Stimulated activated CD4-positive, alpha-beta T cell treated with anti-CD3 and anti-CD28 coated beads, TNF-alpha, amount 100 ng/mL, for 4 hours (primary cell): ENCODE measurements at places on chromosomes 1 and 21.

DNA sequence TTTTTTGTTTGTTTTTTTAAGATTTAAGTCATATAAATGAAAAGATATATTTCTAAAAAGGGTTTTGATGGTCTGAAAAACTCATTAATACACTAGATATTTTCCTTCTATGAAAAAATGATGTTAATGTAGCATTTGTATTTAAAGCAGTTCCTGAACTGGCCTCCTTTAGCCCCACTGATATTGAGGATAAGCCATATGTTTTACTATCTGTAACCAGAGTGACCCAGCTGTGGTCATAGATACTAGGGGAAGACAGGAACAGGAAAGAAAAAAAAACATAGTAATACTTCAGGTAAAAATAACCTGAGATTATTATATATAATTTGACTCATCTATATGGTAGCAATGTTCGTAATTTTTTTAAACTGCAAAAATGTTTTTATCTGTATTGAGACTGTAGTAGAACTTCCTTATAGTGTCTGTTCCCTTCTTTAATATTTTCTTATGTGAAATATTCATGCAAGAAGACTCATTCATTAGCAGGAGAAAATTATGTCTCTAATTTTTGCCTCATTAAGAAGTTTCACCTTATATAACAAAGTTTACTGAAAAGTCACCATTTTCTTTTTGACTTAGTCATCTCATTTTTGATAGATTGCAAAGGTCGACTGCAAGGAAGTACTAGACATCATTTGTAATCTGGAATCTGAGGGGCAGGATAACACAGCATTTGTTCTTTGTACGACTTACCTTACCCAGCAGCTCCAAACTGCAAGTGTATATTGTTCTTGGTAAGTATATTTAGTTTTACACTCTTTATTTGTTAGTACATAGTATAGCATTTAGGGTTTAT is 25.6 kb upstream of the TMCO2 start:
- no peak for DNase-seq

DNA sequence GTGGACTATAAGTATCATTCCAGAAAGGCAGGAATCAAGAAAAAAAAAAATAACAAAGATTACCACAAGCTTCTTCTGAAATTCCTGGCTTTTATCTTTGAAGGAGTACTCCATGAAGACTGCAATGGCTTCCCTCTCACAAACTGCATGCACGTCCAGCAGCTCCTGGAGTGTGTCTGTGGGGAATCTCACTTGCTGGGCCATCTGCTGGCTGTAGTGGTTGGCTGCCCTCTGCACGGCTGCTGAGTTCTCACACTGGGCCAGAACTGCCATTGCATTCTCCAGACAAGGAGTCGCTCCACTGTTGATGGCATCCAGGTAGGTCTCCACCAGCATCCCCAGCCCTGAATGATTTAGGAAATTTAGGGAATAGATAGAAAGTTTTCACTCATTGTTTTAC is 23.3 kb upstream of the GBP2 start:
- DNase-seq = no peak

GRCh38 chr1:228174482-228175315 is 9.1 kb downstream of the IBA57 start:
- DNase-seq = no peak

DNA sequence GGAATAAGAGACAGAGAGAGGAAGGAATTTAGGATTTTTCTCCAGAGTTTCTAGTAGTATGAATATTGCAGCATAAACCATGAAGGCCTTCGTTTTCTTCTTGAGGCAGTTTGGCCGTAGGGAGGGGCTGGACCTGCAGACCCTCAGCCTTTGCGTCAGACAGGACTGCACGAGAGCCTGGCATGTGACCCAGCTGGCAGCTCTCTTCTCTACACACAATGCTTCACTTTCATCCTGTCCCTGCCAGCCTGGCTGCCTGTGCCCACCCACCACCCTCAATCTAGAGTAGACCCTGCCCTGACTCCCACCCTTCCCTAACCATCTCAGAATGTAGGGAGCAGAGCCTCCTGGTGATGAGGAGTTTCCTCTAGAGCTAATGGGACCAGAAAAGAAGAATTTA is 1.6 kb downstream of the CA14 start:
- DNase-seq = no peak

DNA sequence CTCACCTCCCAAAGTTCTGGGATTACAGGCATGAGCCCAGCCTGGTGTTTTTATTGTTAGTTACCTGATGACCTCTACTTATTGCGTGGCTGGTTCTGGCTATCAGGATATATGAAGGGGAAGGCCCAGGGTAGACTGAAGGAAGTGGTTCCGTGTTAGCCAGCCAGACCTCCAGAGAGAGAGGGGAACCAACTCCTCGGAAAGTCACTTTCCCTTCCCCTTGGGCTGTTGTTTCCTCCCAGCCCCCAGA is 2.5 kb upstream of the RCSD1 start:
- no peak for DNase-seq

GRCh38 chr1:75276385-75276784 is 142.2 kb downstream of the LHX8 start:
- no peak for DNase-seq

DNA sequence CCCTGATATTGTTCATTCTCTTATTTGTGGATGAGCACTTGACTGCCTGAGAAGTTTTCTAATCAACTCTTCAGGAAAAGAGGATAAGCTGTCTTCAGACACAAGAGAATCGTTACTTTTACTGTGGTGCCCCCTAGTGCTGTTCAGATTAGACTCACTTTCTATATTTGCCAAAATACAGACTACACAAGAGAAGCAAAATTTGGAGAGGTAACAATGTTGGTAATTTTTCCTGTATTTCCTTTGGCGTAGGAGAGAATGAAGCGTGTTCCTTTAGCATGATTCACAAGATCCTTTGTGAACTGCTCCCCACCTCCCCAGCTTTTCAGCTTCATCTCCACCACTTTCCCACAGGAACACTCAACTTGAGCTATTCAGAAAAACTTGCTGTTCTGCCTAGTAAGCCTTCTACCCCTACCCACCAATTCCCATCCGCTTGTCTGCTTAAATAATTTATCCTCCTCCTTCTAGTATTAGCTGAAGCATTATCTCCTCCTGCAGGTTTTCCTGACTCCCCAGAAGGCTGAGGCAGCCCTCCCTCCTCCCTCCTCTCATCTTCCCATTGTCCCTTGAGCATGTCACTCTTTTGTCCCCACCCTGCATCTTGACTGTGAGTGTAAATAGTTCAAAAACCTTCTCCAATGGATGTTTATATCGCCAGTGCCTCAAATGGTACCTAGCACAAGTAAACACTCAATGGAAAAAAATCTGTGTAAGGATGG is 4.5 kb downstream of the TNFSF4 start:
- no peak for DNase-seq
